CD8-positive, alpha-beta memory T cell (primary cell): ENCODE measurements at places on chromosomes 16 and 17. TPM values are rescaled to one million over a fixed set of nuclear protein-coding genes. Genes with fewer than 3 reads are reported as not detected.

DNA sequence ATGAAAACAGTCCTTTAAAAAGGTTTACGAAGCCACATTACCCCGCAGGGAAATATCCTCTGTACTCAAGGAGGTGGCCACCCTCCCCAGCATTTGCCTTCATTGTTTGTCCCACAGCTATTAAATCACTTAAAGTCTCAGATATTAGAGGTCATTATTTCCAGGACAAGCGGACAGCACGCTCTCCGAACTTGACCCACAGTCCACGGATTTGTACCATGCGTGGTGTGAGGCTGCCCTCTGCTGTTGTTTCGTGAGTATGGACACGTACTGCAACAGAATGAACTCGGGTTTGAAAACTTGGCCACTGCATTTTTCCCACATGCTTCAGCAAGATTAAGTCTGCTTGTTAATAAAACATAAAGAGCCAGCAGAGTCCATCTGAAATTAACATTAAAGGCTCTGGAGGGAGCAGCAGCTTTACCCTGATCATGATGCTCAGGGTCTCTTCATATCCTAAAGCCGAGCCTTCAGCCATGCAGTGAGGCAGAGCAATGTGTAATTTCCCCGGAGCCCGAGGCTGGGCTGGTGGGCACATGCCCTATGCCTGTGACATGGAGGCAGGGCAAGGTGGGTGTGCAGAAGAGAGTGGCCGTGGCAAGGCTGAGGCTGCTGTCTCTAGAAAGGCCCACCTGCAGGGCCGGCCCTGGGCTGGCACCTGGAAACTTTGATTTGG, 19.7 kb downstream of the MEAK7 start:
- DNase-seq, result no peak

HOXB8 gene
- total RNA-seq, result not detected

GRCh38 chr16:77944631-77945030, 77.7 kb upstream of the CLEC3A start:
- no peak for DNase-seq

OTOA gene
- total RNA-seq, result 0.09 TPM

UNC45B gene
- not detected for total RNA-seq

DNA sequence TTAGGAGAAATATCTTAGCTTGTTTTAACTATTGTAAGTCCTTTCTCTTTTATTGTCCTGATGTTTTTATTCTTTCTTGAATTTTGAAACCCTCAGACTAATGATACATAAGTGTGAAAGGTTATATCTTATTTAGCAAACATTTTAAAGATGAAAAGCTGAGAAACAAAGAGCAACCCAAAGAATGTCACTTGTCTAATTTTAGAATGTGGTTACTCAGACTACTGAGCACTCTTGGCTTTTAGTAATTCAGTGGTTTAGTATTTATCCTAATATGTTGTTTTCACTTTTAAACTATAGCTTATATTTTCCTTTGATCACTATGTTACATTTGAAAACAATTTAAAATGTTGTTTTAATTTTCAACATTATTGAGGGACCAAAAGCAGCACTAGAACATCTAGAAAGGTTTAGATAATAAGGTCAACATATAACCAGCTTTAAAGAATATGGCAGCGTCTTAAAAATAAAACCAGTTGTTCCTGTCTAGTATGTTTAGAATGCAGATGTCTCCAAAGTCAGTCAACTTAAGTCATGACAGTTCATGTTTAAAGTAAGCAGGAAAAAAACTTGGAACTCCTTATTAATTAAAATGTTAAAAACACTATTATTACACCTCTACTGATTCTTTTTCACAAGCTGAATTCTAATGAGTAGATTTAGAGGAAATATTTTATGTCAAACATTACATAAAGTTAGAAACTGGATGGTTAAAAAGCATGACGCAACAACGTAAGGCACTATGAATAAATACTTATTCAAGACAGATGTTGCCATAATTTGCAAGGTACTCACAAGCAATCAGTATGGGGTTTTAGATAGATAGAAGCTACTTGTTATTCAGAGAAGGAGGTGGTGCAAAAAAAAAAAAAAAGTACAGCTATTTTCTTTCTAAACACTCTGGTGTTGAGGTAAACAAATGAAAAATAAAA, 2.4 kb downstream of the MBTD1 start:
- no peak for DNase-seq

GRCh38 chr17:38611872-38612376, 6.2 kb upstream of the SRCIN1 start:
- DNase-seq, result no peak

DNA sequence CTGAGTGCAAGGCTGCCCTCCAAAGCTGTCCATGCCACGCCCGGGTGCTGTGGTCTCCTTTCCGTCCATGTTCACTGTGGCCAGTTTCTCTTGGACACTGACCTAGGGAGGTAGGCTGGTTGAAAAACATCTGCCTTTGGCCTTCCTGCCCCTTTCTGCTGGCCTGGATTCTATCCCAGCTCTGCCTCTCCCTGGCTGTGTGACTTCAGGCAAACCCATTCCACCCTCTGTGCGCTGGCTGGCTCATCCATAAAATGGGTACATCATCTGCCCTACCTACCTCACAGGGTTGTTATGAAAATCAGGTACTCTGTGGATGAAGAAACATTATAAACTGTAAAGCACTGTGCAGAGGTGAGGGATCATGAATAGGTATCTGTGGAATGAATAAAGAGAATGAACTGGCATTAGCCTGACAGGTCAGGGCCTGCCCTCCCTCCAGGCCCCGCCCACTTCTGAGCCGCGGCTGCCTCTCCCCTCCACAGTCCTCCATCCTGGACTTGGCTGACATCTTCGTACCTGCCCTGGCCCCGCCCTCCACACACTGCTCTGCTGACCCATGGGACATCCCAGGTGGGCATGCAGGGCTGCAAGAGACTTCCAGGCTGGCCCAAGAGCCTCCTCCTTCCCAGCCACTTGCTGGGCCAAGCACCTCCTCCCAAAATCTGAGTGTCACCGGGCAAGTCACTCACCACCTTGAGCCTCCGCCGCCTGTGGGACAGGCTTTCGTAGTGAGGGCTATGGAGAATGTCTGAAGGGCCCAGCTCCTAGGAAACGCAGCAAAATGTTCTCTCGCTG, 7.0 kb upstream of the SPATA20 start:
- DNase-seq, result no peak

DNA sequence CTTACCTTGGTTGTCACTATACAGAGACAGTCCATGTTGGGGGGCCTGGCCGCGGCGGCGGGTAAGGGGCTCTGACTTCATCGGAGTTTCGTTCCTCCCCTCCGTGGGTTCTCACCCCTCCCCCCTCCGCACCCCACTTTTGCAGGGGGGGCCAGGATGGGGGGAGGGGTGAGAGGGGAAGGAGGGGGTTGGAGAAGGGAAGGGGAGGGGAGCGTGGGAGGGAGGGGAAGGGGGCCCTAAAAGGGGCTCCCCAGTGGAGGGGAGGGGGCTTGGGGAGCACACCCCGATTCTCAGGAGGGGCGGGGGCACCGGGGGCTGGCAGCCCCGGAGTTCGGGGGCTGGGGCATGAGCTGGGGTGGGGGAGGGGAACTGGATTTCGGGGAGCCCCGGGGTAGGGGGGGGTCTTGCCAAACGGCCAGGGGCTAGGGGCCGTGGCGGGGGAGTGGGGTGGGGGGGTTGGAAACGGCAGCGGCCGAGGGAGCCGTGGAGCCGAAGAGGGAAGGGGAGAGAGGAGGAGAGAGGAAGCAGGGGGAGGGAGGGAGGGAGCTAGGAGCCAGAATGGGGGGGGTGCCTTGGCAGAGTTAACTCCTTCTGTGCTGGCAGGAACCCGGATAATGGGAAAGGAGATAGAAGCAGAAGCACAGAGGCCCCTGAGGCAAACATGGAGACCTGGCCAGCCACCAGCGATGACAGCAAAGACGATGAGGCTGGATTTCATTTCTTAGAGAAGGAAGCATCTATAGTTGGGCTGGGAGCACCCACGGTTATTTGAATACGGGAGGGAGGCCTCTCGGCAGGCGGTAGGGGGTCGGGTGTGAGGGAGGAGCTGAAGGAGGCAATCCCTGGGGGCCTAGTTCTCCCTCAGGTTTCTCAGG, 2.3 kb downstream of the DLG4 start:
- DNase-seq, result no peak

- DNase-seq, result no peak
Observed at GRCh38 chr17:68878226-68878885, 76.8 kb downstream of the ABCA8 start.

DNA sequence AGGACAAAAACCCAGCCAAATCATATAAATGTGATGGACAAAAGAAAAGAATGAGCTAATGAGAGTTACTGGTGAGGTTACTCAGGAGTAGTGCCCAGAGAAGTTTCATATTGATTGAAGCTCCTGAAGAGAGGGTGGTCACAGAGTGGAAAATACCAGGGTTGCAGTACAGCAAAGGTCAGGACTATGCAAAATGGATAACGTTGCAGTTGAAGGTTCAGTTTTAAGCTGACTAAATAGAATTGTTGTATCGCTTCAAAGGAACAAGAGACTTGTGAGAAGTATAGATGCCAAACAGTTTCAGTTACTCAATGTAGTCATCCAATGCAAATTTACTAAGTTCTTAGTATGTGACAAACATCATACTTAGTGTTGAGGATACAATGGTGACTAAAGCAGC, 47.1 kb downstream of the ABCA8 start:
- no peak for DNase-seq

CNGB1 gene
- total RNA-seq, result not detected

DNA sequence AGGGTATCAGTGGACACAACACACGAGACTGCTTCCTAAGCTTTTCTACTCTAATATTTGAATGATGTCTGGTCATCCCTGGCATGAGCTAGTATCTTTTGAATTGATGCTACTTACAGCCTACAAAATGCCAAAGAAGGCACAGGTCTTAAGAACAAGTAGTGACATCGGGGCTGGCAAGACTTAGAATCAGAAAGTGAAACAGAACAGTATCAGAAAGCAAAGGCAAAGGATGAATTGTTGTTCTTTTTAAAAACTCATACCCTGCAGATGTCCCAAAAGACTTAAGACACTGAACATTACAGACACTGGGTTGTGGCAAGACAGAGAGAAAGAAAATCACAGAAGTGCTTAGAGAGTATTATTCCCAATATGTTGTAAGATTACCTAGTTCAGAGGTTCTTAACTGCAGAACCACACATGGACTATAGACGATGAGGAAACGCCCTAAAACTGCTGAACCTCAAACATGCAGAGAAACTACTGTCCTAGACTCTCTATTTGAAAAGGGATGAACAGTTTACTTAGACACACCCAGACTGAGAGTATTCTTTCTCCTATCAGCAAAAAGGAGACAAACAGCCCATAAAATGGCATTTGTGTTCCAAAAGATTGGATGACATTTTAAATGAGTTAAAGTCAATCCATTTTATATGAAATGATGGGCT, 12.5 kb downstream of the ZNF19 start:
- DNase-seq, result no peak

TEKT5 gene
- not detected for total RNA-seq

PPM1E gene
- total RNA-seq, result not detected

- no peak for DNase-seq
Observed at GRCh38 chr17:15885770-15886169, 59.2 kb upstream of the ADORA2B start.

GRCh38 chr17:35811759-35812158, 2.5 kb downstream of the TAF15 start:
- DNase-seq, result no peak
